ENCODE measurements at places on chromosomes 3 and 15.

DNA sequence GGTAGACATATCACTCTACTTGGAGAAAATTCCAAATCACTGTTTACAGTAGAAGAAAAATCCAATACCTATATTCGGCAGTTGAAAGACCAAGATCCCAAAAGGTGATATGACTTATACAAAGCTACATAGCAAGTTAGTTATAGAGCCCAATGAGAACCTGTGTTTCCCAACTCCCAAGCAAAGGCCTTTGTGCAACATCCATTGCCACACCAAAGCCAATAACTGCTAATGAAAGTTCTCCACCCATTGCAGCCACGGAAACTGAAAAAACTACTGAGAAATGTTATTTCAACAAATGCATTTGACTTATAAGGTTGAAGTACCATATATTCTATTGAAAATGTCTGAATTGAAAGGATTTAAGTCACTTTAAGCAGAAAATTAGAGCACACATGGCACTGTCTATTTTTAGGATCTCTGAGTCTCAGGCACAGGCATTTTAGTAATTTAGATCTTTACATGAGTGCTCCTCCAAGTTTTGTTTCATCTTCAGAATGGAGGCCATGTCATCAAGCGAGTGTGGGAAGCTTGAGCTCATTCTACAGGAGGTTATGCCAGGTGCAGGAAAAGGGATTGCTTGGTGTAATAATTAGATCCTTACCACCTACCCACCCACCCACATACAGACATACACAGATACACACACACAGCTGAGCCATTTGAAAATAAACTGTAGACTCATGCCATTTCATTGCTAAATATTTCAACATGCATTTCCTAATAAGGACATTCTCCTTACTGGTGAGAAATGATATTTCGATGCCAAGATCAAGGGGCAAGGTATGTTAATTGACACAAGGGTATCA is 19.7 kb upstream of the ANO10 start:
- DNase-seq = no peak

DNA sequence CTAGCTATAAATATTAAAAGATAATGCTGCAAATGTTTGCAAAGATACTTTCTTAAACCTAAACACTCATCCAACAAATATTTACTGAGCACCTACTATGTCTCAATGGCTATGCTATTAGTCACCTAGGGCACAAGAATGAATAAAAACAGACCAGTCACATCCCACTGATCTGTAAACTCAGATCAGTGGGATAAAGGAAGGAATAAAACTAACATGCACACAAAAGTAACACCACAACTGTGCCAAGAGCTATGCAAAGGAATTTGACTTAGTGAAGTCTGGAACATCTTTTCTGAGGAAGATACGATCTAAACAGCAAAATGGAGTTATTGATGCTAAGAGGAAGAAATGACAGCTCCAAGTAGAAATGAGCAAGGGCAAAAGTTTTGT is 56.6 kb downstream of the CBLB start:
- DNase-seq = no peak

GRCh38 chr15:89101302-89102193 is 13.3 kb downstream of the ABHD2 start:
- no peak for DNase-seq

- no peak for DNase-seq
Observed at GRCh38 chr15:96325541-96326327, 4.8 kb upstream of the NR2F2 start.

DNA sequence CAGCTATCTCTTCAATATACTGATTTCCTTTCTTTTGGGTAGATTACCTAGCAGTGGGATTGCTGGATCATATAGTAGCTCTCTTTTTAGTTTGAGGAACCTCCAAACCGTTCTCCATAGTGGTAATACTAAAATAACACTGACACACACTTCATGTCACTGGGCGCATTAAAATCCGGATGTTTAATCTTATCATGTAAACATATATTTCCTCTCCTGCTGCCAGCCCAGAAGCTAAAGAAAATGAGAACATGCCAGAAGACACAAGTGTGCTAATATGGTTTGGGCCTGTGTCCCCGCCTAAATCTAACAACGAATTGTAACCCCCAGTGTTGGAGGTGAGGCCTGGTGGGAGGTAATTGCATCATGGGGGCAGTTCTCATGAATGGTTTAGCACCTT is 23.6 kb upstream of the KCNMB2 start:
- DNase-seq = no peak

- DNase-seq = peak; percentile 8
Observed at GRCh38 chr3:109059264-109059663, 58.7 kb downstream of the MORC1 start.

- DNase-seq = no peak
Observed at GRCh38 chr15:99058421-99058870, 46.4 kb upstream of the SYNM start.

DNA sequence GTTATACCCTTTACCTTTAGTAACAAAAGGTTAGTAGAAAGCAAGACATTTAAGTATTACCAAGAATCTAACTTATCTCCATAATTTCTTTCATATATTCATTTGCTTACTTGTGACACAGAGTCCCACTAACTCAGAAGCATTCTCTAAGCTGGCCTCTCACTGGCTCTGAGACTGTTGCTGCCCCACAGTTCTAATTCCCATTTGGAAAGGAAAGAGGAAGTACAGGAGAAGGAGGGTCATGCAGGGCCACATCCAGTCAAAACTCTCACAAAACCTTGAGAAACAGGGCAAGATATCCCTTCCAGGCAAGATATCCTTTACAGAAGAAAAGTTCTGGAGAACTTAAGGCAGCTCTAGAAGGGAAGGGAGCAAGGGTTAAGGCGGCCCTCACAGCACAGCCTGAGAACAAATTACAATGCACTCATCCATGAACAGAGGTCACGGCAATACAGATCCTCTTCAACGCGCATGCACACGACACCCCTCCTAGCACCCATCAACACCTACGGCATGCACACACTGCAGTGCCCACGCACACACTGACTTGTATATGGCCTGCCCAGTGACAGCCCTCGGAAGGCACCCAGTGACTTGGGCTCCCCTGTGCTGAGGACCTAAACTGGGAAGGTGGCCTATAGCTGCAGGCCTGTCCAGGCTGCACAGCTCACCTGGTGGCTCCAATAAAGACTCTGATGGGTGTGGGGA is 13.0 kb upstream of the MYO5C start:
- no peak for DNase-seq

DNA sequence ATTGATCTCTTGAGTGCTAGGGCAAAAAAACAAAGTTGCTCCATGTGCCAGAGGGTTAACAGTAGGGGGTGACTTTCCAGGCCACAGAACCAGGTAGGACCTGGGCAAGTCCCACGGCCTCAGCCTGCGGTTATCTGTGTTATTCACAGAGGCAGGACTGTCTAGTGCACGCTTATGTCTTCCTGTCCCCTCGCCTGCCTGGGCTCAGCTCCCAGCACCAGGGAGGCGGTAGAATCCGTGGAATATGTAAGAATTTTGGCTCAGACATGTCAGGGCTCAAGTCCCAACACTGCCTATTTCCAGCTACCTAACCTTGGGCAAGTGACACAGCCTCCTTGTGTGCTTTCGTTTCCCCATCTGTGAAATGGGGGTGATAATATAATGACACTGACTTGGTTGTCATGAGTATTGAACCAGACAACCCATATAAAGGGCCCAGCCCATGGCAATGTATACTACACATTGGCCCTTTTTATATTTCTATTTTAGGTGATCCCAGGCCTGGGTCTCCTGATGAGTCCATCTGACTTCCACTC is 44.3 kb upstream of the FLNB start:
- DNase-seq = no peak

GRCh38 chr3:127865941-127866340 is 43.6 kb upstream of the MGLL start:
- no peak for DNase-seq

DNA sequence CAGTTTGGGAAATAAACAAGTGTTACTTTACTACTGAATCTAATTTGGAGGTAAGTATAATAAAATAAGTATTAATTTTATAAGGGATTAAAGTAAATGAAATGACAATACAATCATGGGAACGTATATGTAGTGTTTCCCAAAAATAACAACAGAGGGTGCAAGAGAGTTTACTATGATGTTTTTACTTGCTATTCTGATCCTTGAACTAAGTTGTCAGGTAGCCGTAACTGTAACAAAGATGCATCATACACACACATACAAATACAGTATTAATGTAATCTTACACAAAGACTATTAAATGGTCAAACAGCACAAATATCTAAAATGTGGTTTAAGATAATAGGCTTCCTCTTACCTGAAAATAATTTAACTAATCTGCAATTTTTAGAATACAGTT is 311.4 kb downstream of the TBC1D5 start:
- DNase-seq = no peak

- peak; percentile 25 for DNase-seq
Observed at GRCh38 chr3:188000361-188000861, 153.5 kb upstream of the LPP start.

- DNase-seq = no peak
Observed at GRCh38 chr3:64278625-64279024, 53.4 kb upstream of the PRICKLE2 start.

- DNase-seq = no peak
Observed at GRCh38 chr15:68921926-68922325, 8.4 kb upstream of the SPESP1 start.

- no peak for DNase-seq
Observed at GRCh38 chr15:19988094-19988660, 553.4 kb downstream of the GOLGA6L6 start.

- DNase-seq = no peak
Observed at GRCh38 chr15:35206060-35206675, 121.1 kb upstream of the NANOGP8 start.

GRCh38 chr15:99961011-99961441 is 227.8 kb upstream of the LYSMD4 start:
- no peak for DNase-seq

GRCh38 chr3:43932921-43933320 is 242.2 kb downstream of the ABHD5 start:
- DNase-seq = no peak

GRCh38 chr3:63753567-63753966 is 65.5 kb upstream of the C3orf49 start:
- no peak for DNase-seq

- no peak for DNase-seq
Observed at GRCh38 chr15:72916897-72917296, 133.3 kb upstream of the ADPGK start.

DNA sequence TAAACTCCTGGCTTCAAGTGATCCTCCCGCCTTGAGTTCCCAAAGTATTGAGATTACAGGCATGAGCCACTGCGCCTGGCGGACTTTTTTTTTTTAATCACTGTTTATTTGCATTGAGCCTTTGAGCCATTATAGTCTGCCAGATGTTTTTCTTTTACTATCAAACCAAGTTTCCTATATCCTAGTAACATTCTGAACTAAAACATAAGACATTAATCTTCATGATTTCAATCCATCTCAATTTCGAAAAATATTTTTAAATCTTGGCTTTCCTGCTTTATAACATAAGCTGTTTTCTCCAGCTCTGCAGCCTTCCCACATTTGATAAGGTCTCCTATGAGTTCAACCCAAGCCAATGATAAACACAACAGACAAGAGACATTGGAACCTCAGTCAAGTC is 75.4 kb downstream of the UMPS start:
- DNase-seq = no peak

- peak; percentile 24 for DNase-seq
Observed at GRCh38 chr15:66401130-66402021, 14.7 kb downstream of the MAP2K1 start.

DNA sequence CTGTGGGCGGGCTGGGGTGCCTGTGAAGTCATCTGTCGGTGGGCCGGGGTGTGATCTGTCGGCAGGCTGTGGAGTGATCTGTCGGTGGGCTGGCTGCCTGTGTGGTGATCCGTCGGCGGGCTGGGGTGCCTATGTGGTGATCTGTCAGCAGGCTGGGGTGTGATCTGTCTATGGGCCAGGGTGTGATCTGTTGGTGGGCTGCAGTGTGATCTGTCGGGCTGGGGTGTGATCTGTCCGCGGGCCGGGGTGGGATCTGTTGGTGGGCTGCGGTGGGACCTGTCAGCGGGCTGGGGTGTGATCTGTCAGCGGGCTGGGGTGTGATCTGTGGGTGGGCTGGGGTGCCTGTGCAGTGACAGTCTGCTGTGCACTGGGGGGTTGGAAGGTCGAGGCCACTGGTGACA is 204.5 kb downstream of the XXYLT1 start:
- no peak for DNase-seq

DNA sequence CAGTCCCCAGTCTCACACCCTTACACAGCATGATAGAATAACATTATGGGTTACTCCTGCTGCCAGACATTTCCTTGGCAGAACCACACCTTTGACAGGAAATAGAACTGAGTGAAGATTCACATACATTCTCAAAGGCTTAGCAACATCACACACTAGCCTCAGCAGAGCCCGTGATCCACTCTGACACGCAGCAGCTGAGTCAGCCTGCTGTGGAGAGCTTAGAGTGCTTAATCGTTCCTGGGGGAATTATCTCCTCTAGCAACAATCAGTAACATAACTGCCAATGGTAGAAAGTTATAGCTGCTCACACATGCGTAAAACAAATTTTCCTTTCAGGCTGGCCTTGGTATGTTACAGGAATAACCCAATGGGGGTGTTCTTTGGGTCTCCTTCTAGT is 382.1 kb downstream of the GAP43 start:
- no peak for DNase-seq

DNA sequence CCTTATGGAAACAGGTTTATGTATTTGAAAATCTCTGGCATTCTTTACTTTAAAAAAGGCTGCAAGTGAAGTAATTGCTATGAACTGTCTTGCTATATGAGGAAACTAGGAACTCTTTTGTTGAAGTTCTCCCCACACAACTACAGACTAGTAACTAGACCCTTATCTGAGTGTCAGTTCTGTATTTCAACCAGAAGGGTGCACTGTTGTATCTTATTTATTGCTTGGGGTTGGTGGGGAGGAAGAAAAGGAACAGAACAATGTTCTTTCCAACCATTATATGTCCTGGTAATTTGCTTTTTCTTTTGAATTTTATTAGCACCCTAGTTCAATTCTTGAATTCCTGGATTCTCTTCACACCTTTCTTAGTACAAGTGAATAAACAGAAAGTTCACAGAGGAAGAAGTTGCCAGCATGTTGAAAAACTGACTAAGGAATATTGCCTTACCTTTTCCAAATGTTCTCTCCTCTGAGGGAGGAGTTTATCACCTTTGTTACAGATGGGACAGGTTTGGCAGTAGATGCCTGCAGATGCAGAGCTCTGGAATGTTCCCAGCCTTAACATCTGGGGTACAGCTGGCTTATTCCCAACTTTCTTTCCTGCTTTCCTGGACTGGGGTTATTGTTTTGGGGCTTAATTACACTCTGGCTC is 162.4 kb upstream of the CFAP20DC start:
- DNase-seq = peak; percentile 62

DNA sequence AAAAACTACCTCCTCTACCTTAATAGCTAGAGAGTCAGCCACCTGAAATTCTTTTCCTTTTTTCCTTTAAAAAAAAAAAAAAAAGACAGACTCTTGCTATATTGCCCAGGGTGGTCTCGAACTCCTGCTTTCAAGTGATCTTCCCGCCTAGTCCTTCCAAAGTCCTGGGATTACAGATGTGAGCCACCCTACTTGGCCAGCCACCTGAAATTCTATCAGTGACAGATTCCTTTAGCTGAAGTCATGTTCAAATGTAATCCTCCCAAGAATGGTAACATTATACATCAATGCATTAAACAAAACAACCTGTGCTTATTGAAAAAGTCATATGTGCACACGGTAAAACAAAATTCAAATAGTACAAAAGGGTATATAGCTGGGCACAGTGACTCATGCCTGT is 51.8 kb upstream of the ATOSA start:
- no peak for DNase-seq

- no peak for DNase-seq
Observed at GRCh38 chr3:143753006-143753405, 95.3 kb downstream of the SLC9A9 start.

GRCh38 chr3:160473221-160473620 is 23.6 kb upstream of the TRIM59 start:
- no peak for DNase-seq

- no peak for DNase-seq
Observed at GRCh38 chr3:12158387-12159226, at the start of gene TIMP4. TIMP4 (minus strand) TSS chr3:12158912; CDS start chr3:12158840, 72 bp downstream.
